Trophoblast cell (in vitro differentiated cells and primary cell): ENCODE measurements at places on chromosomes 6 and 20.

GRCh38 chr20:38671186-38671585 lies 53.1 kb upstream of the SLC32A1 start:
- DNase-seq = no peak

DNA sequence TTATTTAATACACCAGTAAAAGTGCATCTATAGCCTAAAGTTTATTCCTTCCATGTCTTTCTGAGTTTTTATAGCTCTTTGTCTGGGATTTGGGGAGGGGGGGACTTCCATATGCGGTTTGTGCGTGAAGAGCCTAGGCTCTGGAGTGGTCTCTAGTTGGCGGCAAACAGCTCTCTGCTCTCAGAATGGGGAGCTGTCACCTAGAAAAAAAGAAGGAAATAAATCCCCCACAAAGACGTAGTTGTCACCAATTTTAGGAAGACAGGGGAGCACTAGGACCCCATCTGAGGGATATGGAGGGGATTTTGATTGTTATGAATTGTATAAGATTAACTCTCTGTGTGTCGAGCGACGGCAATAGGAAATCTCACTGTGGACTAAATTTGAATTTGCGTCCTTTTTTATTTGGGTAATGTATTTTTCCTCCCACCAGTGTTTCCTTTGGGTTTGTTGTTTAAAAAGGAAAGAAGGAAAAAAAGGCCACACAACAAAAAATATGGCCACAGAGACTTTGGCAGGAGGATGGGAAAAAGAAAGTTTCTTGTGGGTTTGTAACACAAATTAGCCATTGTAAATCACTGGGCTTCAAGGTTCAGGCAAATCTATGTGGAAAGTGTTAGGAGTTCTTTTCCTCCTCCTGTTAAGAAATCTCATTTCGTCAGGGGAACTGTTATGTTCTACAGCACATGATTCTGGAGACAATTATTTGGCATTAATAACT lies 7.4 kb downstream of the POU3F2 start:
- DNase-seq = no peak

GRCh38 chr6:100084316-100084990 lies 90.4 kb upstream of the MCHR2 start:
- no peak for DNase-seq

DNA sequence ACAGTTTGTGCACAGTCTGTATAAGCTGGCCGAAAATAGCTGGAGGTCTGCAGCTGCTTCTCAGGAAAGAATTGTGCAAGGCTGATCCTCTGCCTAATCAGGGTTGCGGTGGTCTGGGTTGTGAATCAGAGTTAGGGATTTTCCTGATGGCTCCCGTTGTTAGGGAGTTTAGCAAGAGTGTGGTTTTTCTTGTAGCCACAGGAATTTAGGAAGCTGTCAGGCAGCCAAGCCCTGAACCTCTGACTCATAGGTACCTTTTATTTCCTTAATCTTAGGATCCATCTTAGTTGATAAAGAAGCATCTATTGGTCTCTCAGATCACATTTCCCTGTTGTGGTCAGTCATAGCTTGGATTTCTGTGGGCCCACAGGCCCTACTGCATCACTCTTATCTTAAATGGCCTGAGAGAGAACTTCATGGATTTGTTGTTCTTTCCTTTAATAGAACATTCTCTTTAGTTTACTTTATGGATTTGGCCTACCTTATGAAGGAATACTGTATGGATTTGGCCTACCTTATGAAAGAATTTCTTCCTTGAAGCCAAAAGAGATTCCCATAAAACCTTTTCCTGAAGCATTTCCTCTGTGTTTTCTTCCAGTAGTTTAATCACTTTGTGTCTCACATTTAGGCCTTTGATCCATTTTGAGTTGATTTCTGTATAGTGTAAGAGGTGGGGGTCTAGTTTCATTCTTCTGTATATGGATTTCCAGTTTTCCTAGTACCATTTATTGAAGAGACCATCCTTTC lies 10.3 kb downstream of the KIF25 start:
- DNase-seq = peak; percentile 94

- no peak for DNase-seq
Observed at GRCh38 chr20:2402271-2402980, 21.7 kb downstream of the TGM6 start.

DNA sequence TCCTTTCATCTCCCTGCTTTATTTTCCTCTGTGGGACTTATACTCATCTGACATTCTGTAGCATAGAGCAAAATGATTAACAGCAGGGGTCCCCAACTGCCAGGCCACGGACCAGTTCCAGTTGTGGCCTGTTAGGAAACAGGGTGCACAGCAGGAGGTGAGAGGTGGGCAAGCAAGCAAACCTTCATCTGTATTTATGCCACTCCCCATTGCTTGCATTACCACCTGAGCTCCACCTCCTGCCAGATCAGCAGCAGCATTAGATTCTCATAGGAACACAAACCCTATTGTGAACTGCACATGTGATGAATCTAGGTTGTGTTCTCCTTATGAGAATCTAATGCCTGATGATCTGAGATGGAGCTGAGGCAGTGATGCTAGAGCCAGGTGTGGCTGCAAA lies 130.5 kb upstream of the SLC24A3 start:
- DNase-seq = no peak

DNA sequence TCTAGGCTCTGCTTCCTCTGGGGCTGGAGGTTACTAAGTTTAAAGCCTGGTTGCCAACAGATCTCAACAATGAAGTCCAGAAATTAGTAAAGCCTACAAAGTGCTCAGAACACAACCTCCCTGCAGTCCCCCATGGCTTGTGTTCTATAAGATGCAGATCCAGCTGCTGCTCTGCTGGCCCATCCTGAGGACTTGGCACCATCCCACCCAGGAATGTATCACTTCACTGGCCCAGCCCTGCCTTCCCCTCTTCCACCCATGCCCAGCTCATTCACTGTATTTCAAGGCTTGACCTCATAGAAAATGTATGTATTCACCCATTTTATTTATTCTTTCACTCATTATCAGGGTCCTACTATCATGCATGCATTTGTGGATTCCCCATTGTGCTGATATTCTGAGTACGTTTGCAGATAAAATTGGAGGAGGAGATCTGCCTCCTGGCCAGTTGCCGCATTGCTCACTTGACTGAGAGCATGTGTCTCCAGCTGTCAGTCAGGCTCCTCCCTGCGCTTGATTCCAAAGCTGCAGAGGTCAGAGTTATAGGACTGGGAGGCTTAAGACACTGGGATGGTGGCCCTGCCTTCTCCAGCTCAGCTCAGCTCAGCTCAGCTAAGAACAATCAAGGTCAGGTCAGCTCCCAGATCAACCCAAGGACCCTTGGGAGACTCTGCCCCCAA lies 104.8 kb downstream of the MAFB start:
- no peak for DNase-seq

DNA sequence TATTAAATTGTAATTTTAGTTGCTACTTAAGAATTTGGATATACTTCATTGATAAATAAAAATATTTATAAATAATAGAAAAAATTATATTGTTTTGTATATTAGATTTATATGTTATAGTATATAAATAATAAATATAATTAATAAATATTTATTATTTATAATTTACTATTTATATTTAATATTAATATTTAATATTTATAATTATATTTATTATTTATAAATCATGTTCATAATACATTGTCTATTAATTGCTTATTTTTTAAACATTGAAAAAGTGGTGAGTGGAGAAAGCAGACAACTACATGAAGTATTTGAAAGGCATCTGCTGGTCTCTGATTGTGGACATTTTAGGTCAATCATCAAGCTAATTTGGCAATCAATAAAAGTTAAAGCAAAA lies 464.5 kb downstream of the MMUT start:
- DNase-seq = no peak

GRCh38 chr20:48673507-48673906 lies 154.3 kb downstream of the PREX1 start:
- DNase-seq = no peak

DNA sequence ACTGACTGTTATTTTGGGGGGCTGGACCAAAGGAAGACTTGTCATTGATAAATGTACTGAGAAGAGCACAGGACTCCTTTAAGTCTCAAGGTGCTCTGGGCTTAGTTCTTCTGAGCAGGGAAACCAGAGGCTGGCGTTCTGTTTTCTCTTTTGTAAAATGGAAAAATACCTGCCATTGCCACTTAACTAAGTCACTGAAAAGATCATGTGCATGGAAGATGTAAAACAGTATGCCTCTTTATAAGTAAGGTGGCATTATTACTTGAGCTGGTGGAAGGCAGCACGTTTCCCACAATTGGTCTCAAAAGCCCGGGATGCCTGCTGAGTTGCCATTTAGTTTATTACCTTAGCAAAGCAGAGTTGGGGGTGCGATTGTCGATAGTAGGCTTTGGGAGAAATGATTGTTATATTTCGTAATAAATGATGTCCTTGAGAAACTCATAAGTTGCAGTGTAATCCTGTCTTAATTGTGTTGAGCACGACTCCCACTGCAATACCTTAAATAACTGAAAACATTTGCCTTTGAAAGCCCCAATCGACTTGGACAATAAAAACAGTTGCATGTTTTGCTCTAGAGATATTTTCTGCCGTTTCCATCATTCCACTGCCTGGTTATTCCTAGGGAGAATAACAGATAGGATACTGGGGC lies 3.6 kb downstream of the JARID2 start:
- no peak for DNase-seq

- peak; percentile 37 for DNase-seq
Observed at GRCh38 chr20:56566621-56567020, 33.6 kb downstream of the FAM209B start.

- DNase-seq = peak; percentile 92
Observed at GRCh38 chr6:161353208-161353613, 79.3 kb upstream of the AGPAT4 start.

DNA sequence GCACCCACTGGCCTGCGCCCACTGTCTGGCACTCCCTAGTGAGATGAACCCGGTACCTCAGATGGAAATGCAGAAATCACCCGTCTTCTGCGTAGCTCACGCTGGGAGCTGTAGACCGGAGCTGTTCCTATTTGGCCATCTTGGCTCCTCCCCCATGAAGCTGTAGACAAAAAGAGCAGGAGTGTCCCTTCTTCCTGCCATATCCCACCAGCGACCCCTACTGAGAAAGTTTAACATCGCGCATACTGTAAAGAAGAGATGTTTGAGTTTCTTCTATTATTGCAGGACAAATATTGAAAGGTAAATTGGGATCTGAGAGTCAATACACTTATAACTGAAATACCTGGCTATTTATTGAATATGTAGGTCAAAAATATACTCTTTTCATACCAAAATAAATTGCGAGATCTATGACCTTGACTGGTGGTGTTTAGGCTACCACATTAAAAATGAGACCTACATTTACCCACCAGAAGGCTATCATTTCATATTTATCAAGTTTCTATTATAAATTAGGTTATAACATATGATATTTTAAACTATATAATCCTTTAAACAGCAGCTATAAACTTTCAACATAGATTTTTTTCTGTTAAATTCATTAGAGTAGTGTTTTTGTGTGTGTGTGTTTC lies 586.3 kb downstream of the HTR1B start:
- peak; percentile 77 for DNase-seq

DNA sequence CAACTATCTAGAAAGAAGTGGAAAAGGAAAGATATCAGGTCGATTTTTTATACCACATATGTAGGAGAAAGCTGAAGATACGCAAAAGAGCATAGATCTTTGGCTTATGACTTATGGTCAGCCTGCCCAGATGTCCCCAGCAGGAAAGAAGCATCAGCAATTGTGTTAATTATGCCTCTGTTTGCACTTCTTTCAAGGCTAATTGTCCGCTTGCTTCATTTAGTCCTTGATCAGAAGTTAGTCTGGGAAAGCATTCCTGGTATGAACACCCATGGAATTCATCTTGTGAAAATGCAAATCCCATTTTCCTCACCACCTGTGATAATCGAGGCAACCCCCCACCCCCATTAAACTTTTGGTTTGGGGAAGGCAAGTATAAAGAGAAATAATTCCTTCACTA lies 62.8 kb downstream of the ATP9A start:
- no peak for DNase-seq

GRCh38 chr6:31797588-31797987 lies 2.0 kb upstream of the VARS1 start:
- DNase-seq = no peak

GRCh38 chr6:37783856-37784584 lies 35.5 kb upstream of the ZFAND3 start:
- DNase-seq = no peak

DNA sequence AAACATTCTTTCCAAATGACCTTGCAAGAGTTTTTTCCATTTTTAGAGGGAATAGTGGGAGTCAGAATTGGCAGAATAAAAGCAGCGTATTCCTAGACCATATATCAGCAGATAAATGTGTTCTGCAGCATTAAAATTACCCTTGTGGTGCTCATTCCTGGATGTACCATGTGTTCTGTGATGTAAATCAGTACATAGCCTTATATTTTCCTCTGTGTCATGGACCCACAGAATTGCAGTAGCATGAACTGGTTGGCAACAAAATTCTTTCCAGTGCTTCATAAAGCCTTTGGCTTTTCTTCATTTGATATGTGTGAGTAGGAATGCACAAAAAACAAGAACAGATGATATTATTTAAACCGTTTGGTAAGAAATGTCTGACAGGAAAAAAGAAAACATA lies 32.5 kb downstream of the ANKEF1 start:
- DNase-seq = no peak

DNA sequence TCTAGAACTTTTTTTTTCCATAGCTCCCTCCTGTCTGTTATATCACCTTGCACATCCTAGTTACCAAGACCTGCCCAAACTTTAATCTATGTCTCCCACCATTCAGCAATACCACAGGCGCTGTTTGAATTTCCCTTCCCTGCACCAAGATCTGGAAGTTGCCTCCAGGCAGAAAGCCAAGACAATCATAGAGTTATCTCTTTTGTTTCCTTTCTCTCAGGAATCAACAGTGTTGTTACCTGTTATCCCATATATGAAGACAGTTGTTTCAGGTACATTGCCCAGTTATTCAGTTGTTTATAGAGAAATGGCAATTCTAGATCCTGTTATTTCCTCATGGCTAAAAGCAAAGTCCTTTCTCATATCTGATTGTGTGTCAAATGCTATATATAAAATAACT lies 63.2 kb downstream of the PDSS2 start:
- DNase-seq = no peak

GRCh38 chr20:45055056-45055455 lies 45.9 kb downstream of the KCNS1 start:
- no peak for DNase-seq

DNA sequence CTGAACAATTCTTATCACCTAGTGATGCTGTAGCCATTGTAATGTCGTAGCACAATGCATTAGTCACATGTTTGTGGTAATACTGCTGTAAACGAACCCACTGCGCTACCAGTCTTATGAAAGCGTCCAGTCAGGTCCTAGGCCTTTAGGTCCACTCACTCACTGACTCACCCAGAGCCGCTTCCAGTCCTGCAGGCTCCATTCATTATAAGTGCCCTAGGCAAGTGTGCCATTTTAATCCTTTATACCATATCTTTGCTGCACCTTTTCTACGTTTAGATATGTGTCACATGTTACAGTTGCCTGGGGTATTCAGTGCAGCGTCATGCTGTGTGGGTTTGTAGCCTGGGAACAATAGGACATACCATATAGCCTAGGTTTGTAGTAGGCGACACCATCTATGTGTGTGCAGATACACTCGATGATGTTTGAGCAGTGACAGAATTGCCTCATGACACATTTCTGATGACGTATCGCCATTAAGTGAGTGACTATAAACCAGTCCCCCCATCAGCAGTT lies 15.4 kb downstream of the IGF2R start:
- DNase-seq = peak; percentile 73
